GM13977 (cell line): ENCODE measurements at places on chromosomes 6 and 20.
A peak's percentile ranks its signal among the peaks of the same experiment; 100 is the strongest.

GRCh38 chr20:34579191-34579978, 20.9 kb downstream of the MAP1LC3A start:
- no peak for DNase-seq

GRCh38 chr6:166057431-166057830, 110.2 kb downstream of the TBXT start:
- no peak for DNase-seq

GRCh38 chr20:49627329-49627761, 59.4 kb upstream of the PTGIS start:
- DNase-seq, result no peak

GRCh38 chr6:75489025-75489424, 4.6 kb downstream of the FILIP1 start:
- no peak for DNase-seq

- DNase-seq, result no peak
Measured at GRCh38 chr6:95240514-95240913, 336.8 kb upstream of the MANEA start.

- DNase-seq, result no peak
Measured at GRCh38 chr6:26202811-26203583, 115.8 kb downstream of the HFE start.

GRCh38 chr6:36226438-36227047, 30.0 kb downstream of the BRPF3 start:
- no peak for DNase-seq

DNA sequence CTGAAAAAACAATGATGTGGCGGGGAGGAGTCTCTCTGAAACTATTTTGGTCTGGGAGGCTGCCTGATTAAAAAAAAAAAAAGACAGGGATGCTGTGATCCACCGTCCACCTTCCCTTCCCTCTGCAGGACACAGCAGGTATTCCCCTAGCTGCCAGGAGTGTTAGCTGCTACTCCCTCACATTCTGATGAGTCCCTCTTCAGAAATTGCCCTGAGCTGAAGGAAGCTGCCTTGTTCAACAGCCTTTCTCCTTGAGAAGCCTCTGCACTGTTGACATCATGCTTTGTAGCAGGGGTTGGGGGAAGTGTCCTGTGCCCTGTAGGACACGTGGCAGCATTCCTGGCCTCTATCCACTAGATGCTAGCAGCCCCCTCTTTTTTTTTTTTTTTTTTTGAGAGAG, 71.7 kb upstream of the ZMYND8 start:
- no peak for DNase-seq

DNA sequence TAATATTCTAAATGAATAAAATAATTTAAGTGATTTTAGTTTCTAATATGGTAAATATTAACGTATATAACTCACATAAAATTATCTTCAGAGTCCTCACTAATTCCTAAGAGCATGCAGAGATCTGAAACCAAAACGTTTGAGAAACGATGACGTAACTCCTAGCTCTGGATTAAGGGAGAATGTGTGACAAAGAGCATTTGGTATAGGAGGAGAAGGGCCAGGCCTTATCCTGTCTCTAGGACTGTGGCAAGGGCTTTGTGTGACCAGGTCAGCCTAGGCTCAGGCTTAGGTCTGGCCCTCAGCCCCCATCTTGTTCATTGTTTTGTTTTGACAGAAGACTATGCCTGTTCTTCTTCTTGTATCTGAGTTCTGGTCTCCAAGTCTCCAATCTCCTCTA, 19.2 kb upstream of the POLR1H start:
- no peak for DNase-seq

GRCh38 chr6:112468359-112468758, 121.2 kb downstream of the RFPL4B start:
- DNase-seq, result no peak

- no peak for DNase-seq
Measured at GRCh38 chr20:33450867-33451266, 7.3 kb upstream of the SNTA1 start.

DNA sequence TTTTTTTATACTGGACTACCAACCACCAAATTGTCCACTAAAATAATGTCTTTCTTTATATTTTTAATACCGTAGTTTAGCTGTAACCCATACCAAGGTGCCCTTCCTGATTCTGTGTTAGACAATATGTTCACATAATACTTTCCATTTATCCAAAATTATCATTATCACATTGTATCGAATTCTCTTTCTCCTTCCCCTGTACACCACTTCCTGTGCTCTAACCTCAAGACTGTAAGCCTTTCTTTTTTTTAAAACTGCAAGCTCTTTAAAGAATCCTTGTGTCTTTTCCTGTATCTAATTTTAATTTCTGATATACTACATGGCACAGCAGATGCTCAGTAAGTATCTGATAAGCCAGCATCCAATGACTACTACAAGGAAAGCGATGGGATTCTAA, 917.5 kb downstream of the EYS start:
- DNase-seq, result no peak

- DNase-seq, result no peak
Measured at GRCh38 chr6:96939007-96939805, 14.7 kb downstream of the KLHL32 start.

DNA sequence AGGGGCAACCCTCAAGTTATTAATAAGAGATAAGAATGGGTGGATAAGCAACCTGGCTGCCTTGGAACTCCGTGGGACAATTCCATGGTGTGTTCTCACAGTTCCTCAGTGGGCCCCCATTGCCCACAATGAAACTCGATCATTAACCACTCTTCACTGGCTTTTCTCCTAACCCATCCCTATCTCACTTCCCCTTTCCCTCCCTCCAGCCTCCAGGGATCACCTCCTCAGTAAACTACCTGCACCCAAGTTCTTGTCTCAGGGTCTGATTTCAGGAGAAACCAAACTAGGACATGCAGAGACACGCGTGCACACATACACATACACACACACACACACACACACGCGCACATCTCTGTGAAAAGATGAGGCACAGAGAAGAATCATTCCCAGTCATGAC, 37.7 kb upstream of the FOXP4 start:
- no peak for DNase-seq

GRCh38 chr6:45445749-45446549, 68.2 kb upstream of the SUPT3H start:
- DNase-seq, result no peak

DNA sequence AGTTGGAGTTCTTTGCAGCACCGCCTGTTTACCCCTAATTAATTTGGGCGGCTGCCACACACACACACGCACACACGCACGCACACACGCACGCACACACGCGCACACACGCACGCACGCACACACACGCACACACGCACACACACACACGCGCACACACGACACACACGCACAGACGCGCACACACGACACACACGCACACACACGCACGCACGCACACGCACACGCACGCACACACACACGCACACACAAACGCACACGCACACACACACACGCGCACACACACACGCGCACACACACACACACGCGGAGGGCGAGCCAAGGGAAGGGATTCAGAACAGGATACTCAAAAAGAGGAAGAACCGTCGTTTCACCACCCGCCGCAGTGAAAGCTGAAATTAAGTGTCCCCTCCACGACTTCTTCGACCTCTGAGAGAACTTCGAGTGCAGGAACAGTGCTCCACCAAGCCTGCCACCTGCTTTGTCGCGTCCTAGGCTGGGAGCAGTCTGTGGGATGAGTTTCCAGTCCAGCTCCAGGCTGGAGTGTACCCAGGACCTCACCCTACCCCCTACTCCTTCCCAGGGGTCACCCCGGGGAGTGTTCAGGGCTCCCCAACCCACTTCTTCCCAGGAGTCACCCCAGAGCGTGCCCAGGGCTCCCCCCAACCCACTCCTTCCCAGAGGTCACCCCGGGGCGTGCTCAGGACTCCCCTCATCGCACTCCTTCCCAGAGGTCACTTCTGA, 1.1 kb downstream of the RNASET2 start:
- peak; percentile 53 for DNase-seq

GRCh38 chr6:2192976-2193375, 52.4 kb downstream of the GMDS start:
- no peak for DNase-seq

DNA sequence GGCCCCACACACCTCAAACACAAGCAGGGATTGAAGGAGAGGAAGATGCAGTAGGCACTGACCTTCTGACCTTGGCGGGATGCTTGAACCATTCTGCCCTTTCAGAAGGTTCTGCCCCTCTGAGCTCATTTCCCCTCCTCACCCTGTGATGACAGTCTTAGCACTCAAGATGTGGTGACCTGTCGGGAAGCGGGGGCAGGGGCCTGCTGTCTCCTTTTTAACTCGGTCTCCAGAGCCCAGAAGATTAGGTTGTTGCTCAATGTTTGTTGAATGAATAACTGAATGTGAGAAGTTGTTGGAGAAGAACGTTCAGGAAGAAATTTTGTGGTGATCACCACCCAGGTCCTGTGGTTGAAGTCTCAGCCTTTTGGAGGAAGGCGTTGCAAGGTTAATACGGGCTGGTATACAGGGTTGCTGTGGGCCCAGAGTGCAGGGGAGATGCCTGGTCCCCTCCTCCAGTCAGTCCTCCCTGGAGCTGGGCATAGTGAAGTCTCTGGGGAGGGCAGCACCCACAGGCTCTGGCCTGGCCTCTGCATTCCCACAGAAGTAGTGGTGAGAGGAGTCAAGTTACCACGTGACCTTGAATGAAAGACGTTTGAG, 49.7 kb upstream of the FUCA2 start:
- no peak for DNase-seq

- DNase-seq, result no peak
Measured at GRCh38 chr6:129212081-129212480, 329.1 kb downstream of the LAMA2 start.

- DNase-seq, result no peak
Measured at GRCh38 chr6:145453376-145453775, 281.9 kb downstream of the EPM2A start.

DNA sequence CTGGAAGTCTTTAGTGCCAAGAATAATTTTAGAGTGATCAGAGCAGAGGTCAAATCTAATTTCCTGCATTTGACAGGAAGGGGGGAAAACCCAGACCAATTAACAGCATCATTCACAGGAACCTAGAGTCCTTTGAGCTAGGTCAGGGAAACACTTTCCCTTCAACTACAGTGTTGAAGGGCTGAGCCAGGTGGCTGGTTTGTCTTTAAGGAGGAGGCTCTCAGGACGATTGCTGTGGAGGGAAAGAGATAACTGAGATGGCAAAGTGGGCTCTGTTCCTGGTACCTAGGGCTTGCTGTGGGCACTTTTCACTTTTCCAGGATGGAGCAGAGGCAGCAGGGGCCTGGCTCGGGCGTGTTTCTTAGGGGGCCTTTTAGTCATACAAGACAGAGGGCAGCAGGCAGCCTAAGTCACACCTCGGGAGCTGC, 111.9 kb downstream of the SCML4 start:
- no peak for DNase-seq

DNA sequence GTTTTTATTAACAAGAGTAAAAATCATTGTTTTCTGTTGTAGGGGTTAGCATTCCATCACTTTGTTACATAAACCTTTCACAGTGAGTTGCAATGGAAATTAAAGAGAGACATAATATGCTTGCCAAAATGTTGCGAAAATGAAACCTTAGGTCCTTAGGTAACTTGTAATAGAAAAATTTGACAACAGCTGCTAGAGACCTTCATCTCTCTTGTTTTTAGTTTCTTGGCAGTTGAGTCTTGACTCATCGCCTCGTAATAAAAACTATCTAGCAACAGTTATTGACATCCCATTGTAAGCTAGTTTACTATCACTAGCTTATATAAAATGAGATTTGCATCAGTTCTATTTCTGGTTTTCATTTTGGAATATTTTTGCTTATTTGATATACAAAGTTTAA, 179.0 kb upstream of the MMS22L start:
- no peak for DNase-seq

DNA sequence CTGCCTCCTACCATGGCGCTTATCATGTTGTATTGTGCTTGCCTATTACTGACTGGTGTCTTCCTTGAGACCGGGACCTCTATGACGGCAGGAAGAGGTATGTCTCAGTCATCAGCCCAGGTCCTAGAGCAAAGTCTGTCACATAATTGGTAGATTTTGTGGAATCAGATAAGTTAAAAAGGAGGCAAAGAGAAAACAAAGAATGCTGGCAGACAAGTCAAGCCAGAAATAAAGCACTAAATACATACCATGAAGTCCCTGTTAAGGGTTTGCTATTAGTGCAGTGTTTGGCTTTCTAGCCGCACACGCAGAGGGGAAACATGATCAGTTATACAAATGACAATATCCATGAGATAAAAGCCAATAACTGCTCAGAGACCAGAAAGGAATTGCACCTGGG, 6.0 kb downstream of the TOMM34 start:
- no peak for DNase-seq

DNA sequence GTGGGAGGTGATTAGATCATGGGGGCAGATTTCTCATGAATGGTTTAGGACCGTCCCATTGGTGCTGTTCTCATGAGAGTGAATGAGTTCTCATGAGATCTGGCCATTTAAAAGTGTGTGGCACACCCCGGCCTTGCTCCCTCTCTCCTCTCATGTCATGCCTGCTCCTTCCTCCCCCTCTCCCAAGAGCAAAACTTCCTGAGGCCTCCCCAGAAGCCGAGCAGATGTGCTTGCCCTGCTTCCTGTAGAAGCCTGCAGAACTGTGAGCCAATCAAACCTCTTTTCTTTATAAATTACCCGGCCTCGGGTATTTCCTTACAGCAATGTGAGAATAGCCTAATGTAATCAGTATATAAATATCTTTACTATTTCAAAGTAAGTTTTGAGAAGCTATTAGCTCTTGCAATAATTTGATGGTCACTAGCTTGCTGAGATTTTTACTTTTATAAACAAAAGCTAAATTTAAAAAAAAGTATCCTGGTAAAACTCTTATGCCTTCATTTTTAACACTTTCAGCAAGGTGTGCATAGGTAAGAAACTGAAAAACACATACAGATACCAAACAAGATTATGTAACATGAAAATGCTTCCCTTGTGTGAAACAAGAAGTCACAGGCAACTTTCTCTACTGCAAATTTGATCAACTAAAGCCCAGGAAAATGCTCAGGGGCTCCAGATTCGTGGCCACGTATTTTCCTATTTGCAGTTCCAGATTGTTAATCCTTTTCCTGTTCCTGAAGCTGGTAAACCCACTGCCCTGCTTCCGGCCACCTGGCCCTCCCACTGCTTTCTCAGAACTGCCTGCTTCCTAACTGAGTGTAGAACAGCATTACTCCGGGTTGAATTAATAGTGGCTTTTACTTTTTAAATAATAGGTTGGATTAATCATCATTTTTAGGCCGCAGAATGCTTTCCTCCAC, 395.1 kb upstream of the CNR1 start:
- DNase-seq, result peak; percentile 29

GRCh38 chr20:32110173-32110704, 725 bp downstream of the TM9SF4 start:
- DNase-seq, result no peak

- peak; percentile 88 for DNase-seq
Measured at GRCh38 chr6:125790358-125791150, at the start of gene NCOA7. Gene NCOA7 (plus strand): TSS chr6:125790960. CDS start chr6:125815355, 24,395 bp downstream.

GRCh38 chr6:33028220-33028849, 18.9 kb upstream of the HLA-DOA start:
- peak; percentile 2 for DNase-seq
